ENCODE measurements at places on chromosomes 1 and 21. TPM values are rescaled to one million over a fixed set of nuclear protein-coding genes. Genes with fewer than 3 reads are reported as not detected.

Gene CHI3L2
- total RNA-seq: 2.5 TPM

Gene MXRA8
- total RNA-seq: 0.24 TPM

Gene PRAMEF26
- not detected for total RNA-seq

Gene LYST
- 32.8 TPM for total RNA-seq

Gene CELA2B
- not detected for total RNA-seq

Gene THEM5
- total RNA-seq: not detected

DNA sequence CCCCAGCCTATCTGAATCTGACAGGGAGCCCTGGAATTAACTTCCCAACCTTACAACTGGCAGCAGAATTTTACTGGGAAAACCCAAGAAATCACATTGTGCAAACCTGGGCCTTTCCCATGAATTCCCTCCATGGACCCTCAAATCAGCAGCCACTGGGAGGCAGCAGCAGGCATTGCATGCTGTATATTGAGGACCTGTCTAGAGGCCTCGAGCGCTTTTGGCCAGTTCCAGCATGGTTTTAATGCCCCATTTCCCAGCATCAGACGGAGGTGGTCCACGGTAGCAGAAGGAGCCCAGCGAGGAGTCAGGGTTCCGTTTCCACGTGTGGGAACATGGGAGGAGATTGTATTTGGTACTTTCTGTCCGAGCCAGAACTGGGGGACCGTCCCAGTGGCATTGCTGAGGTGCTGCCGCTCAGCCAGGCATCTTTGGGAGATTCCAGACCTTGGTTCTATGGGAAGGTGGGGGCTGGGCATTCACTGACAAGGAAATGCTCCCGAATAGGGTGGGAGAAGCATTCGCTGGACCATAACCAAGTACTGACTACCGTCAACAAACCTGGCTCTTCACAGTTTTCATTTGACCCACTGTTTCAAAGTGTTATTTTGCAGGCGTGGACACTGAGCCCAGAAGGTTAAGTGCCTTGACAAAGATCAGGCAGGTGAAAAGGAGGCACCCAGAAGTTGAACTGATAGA, 15.9 kb downstream of the BMP8A start:
- DNase-seq: no peak

GRCh38 chr21:39050841-39051587, 132.2 kb downstream of the PSMG1 start:
- DNase-seq: no peak

- DNase-seq: no peak
These were observed 119.6 kb upstream of the RUNX1 start for GRCh38 chr21:35168735-35169134.

DNA sequence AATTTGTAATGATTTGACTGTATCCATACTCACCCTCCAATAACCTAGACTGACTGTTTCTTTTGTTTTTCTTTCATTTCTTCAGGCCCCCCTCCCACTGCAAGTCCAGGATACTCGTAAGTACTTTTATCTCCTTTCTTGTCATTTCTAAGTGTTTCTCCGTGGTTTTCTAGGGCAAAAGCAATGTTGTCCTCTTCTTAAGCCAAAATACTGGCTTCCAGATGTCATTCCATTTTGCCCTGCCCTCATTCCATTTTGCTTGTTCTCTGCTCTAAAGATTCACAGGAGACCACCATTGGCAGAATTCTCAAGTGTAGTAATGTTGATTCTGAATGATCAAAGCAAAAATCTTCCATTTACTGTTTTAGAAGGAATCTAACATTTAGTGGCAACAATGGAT, 152.8 kb upstream of the UBE2U start:
- no peak for DNase-seq

DNA sequence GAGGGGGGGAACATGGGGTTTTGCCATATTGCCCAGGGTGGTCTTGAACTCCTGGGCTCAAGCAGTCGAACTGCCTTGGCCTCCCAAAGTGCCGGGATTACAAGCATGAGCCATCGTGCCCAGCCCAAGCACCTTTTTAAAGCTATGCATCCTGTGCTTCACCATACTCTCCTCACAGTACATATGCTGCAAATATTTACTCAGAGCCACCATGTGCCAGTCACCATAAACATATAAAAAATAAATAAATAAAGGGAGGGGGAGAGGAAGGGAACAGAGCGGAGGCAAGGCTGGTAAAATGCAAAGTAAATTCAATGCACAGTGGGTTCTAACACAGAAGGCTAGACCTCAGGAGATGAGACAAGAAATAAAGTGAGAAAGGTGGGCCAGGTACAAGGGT, 64.7 kb downstream of the CAPZB start:
- no peak for DNase-seq

GRCh38 chr1:33497410-33497809, 25.0 kb downstream of the ZSCAN20 start:
- DNase-seq: no peak

DNA sequence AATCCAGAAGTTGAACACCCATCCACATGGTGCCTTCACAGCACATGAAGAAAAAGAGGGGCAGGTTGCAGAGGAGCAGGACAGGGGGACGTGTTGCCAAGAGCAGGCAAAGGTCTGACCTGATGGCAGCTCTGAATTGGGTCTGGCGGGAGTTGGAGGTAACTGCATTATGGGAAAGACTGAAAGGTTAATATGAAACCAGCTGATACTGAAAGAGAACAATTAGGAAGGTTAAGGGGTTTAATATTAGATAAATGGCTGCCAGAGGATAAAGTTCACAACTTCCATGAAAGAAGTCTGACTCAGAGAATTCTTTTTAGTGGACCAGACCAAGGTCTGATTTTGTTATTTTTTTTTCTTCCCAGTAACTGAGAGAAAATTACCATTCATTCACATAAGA, 76.1 kb downstream of the CD58 start:
- DNase-seq: no peak

DNA sequence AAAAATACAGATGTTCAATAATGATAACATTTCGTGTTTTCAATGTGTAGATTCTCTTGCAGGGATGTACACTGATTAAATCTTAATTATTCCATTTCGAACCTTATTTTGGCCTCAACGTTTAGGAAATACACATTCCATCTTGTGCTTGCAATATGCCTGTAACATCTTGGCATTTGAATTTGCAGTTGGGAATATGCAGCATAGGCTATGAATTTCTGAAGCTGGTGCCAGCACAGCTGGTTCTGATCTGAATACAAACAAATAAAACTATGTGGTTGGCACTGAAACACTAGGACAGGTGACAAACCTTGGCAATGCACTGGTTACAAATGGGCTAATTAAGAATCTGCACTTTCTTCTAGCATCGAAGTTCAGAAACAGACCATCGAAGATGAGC, 108.4 kb downstream of the ERG start:
- no peak for DNase-seq

- no peak for DNase-seq
These were observed 50.3 kb downstream of the HIVEP3 start for GRCh38 chr1:41868241-41868998.

DNA sequence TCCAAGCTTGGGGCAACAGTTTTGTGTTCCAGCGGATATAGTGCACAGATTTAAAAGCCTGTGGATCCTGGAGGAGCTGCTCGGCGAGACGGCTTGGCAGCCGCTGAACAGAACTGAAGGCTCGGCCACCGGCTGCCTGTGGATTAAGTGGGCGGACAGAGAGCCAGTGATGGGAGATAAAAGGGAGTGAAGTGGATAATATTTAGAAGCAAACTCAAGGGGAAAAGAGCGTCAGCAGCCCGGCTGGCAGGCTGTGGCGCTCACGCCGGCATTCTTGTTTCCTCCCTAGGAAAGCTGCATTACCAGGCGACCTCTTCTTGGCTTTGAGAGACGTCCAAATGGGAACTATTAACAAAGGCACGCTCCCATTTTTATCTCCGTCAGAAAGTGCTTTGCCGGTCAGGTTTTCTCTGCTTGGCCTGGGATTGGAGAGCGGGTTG, 10.4 kb downstream of the TRABD2B start:
- DNase-seq: no peak

DNA sequence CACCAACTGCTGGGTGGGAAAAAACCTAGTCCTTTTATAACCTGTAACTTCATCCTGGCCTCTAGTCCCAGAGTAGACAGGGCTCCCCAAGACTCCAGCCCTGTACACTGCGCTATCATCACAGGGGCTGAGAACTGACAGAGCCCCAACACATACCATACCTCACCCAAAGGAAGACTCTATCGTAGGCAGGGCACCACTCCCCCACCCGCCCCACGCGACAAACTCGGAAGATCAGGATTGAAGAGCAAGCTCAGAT, 15.8 kb downstream of the INPP5B start:
- no peak for DNase-seq

DNA sequence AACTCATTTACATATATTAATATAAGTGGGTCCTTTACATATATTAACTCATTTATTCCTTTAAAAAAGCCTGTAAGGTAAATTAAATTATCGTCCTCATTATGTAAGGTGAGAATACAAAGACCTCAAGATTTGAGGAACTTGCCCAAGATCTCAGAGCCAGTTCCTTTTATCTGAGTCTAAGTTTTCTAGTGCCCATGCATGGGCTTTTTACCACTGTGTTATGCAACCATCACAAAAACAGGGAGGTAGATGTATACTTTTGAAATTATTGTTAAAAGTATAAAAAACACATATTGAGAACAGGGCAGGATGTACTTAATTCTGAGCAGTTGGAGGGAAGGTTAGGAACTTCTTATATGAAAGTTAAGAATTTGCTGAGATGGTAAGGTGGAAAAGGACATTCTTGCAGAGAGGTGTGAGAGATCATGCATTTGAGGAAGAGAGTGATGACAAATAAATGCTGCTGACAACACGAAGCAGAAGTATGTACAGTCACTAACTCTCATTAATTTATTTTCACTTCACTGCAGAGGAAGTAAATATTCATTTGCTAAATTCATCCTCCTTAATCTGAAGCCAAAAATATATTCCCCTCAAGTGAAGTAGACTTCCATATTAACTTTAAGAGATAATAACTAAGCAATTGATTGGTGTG, 28.9 kb upstream of the LYPLAL1 start:
- DNase-seq: no peak

GRCh38 chr21:24418671-24419070, 1188.6 kb downstream of the MRPL39 start:
- no peak for DNase-seq

DNA sequence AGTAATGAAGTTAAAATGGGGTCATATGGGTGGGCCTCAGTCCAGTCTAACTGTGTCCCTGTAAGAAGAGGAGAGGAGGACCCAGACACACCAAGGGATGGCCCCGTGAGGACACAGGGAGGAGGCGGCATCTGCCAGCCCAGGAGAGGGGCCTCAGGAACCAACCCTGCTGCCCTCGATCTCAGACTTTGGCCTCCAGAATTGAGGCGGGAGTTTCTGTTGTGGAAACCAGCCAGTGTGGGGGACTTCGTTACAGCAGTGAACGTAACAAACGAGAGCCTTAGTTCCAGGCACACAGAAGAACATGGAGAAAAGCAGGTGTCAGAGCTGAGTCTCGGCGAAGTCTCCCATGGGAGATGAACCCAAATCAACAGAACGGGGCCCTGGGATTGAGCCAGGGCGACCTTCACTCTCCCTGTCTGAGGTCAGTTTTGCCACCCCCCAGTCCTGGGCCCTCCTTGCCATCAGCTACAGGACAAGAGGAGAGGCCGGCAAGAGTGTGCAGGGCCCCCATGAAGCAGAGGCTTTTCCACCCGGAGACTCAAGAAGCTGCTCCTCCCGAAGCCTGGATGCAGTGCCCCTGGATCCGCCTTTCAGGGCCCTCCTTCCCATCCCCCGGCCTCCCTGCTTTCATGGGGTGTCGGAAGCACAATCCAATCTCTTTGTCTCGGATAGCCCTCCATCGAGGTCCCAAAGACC, 36.6 kb downstream of the TFF3 start:
- DNase-seq: no peak

DNA sequence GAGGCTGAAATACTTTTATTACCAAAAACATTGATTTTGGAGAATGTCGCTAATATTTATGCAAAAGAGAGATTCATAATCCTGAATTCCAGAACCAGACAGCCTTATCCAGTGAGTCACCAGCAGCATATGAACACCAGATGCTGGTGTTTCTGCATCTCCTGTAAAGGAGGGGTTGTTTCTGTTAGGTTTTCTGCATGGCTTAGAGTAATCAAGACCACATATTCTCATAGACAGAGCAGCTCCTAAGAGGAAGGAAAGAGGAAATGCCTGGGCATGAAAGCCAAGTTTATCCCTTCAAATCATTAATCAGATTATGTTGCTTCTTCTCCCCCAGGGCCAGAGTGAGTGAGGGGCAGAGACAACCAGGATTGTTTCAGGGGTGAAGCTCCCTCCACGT, 86.2 kb downstream of the NGF start:
- DNase-seq: peak; percentile 67
